ENCODE measurements at places on chromosomes 6 and 20. TPM values are rescaled to one million over a fixed set of nuclear protein-coding genes. Genes with fewer than 3 reads are reported as not detected.

LY6G6C gene
- not detected for total RNA-seq

FAM83D gene
- 23.1 TPM for total RNA-seq

DNA sequence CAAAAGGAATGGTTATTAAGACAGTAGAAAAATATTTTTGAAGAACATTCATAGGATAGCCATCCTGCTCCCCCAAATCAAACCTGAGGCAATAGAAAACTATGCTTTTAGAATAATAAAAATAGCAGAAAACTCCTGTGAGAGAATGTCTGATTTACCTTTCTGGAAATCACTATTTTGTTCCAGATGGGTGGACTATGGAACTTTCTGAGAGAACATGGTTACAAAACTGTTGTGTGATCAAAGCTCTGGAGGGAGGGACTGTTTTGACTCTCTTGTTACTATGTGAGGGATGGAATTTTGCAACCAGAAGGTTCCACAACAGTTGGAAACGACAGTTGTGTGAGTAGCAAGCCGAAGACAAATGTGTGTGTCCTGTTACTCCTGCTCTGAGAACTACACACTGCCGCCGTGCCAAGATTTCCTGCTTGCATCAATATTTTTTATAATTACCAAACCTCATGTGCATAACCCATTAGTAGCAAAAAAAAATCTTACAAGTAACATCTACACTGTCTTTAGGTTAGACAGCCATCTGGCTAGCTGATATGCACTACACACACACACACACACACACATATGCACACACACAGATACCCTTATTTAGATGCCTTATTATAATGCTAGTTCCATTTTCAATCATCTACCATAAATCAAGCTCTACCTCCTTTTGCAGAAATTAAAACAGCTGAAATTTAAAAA lies 11.0 kb upstream of the HIVEP1 start:
- no peaks in the 10 kb centered on the region for H3K4me1 ChIP-seq
- H3K27me3 ChIP-seq: peaks cover 8% of the 10 kb centered on the region
- no peak for DNase-seq
- H3K27ac ChIP-seq: no peak overlapping the region
- no peaks in the 10 kb centered on the region for H3K36me3 ChIP-seq
- no peak overlapping the region for H3K4me3 ChIP-seq

DNA sequence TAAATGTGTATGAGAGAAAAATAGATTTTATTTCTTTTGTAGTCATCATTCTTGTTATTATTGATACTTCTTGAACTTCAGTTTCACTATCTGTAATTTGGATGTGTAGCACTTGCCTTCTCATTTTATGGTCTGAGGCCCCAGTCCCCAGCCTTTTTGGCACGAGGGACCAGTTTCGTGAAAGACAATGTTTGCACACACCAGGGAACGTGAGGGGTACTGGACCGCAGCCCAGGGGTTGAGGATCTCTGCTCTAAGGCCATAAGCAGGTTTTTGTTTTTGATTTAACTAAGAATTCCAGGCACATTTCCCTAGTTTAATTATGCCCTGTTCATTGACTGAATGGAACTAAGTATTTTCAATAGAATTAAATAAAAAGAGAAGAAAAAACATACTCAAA lies 261.5 kb downstream of the BMP2 start:
- no peaks in the 10 kb centered on the region for H3K27me3 ChIP-seq
- DNase-seq: no peak
- no peaks in the 10 kb centered on the region for H3K36me3 ChIP-seq
- no peak overlapping the region for H3K4me3 ChIP-seq

DNA sequence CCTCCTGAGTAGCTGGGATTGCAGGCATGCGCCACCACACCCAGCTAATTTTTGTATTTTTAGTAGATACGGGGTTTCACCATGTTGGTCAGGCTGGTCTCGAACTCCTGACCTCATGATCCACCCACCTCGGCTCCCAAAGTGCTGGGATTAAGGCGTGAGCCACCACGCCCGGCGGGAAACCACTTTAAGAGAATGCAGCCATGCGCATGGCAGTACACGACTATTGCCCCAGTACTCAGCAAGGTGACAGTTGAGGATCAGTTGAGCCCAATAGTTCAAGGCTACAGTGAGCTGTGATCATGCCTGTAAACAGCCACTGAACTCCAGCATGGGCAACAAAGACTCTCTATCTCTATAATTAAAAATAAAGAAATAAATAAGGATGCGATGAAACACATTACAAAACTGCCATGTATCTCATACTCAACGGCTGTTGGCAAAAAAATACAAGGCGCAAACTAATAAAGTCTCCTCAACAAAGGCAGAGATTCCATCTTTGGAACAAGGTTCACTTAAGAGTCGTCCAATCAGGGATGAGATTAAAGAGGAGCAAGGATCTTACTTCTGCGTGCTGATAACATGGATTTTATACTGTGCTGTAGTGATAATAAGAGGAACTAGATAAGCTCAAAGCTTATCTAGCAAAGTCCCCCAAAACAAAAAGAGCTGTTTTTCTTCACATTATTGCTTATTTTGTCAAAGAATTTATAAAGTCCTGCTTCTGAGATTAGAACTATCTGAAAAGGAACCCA lies 51.1 kb downstream of the STAU1 start:
- no peak overlapping the region for H3K4me3 ChIP-seq
- no peak for DNase-seq
- H3K27ac ChIP-seq: no peak overlapping the region
- peaks cover 16% of the 10 kb centered on the region for H3K36me3 ChIP-seq
- H3K4me1 ChIP-seq: peaks cover 12% of the 10 kb centered on the region

DNA sequence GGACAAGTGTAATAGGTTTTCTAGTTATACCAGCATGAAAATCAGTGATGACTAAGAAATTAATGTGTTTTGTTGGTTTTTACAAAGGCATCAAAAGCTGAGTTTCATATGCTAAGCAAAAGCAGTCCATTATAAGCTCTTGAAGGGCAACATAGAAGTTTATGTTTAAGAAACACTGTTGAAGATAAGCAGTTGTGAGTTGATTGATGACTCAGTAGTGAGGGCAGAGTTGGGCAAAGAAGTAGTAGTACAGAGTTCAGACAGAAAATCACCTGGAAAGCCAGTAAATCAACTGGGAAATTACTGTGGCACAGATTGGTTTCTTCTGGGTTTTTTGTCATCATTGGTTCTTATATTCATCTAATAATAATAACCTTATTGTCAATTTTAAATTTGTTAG lies 78.0 kb upstream of the SMIM8 start:
- H3K4me1 ChIP-seq: no peaks in the 10 kb centered on the region
- H3K4me3 ChIP-seq: no peak overlapping the region
- no peak for DNase-seq
- no peak overlapping the region for H3K27ac ChIP-seq
- no peaks in the 10 kb centered on the region for H3K27me3 ChIP-seq
